NCI-H510A (cell line): ENCODE measurements at places on chromosomes 12 and 14.

DNA sequence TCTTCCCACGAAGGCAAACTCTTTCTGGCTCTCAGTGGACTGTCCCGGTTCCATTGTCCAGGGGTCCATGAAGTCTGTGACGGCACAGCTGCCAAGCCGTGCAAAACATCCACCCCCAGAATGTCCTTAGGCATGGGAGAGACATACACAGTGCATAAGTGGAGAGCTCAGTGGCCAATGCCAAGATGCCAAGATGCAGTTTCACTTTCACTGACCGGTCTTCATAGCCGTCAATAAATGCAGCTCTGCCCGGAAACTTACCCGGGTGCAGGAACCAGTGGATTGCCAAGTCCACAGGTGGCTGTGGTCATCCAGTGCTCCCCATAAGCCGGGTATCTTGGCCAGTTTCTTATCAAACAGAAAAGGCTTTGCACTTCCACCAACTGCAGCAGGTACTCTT is 162.3 kb downstream of the PTCSC3 start:
- DNase-seq: no peak

- DNase-seq: no peak
Observed at GRCh38 chr14:94455928-94456327, 3.3 kb upstream of the SERPINA11 start.

DNA sequence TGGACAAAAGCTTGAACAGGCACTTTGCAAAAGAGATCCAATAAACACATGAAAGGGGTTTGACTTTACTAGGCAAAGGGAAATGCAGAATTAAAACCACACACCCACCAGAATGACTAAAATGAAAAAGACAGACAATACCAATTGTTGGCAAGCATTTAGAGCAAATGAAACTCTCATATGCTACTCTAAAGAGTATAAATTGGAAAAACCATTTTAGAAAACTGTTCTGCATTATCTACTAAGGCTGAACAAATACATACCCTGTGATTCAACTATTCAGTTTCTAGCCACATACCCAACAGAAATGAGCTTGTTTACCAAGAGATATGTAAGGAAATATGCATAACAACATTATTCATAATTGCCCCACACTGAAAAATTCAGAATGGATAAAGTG is 8.5 kb upstream of the IL22 start:
- DNase-seq: no peak

- no peak for DNase-seq
Observed at GRCh38 chr12:111426344-111427185, 20.8 kb downstream of the SH2B3 start.

- DNase-seq: no peak
Observed at GRCh38 chr12:78959556-78959955, 95.0 kb downstream of the SYT1 start.

DNA sequence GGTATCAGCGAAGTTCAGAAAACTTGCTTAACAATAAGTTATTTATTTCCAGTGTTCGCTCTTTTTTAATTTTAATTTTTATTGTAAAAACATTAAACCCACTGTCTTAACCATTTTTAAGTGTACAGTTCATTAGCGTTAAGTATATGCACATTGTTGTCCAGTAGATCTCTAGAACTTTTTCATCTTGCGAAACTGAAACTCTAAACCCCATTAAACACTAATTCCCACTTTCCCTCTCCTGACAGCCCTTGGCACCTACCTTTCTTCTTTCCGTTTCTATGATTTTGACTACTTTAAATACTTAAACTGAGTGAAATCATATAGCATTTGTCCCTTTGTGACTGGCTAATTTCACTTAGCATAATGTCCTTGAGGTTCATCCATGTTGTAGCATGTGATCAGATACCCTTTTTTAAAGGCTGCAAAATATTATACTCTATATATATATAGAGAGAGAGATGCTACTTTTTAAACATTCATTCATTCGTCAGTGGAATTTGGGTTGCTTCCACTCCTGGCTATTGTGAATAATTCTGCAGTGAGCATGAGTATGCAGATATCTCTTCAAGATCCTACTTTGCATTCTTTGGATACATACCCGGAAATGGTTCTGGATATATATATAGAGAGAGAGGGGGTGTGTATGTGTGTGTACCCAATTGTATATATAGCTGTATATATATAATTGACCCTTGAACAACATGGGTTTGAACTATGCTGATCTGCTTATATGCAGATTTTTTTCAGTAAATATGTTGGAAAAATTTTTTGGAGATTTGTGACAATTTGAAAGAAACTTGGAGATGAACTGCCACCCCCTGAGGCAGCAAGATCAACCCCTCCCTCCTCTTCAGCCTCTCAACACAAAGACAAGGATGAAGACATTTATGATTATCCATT is 74.7 kb upstream of the EVL start:
- DNase-seq: no peak

GRCh38 chr12:56120158-56120846 is 2.2 kb downstream of the ZC3H10 start:
- DNase-seq: no peak

GRCh38 chr12:100339071-100339470 is 17.8 kb upstream of the SLC17A8 start:
- DNase-seq: no peak

- no peak for DNase-seq
Observed at GRCh38 chr12:103093499-103094106, 136.1 kb downstream of the ASCL1 start.

DNA sequence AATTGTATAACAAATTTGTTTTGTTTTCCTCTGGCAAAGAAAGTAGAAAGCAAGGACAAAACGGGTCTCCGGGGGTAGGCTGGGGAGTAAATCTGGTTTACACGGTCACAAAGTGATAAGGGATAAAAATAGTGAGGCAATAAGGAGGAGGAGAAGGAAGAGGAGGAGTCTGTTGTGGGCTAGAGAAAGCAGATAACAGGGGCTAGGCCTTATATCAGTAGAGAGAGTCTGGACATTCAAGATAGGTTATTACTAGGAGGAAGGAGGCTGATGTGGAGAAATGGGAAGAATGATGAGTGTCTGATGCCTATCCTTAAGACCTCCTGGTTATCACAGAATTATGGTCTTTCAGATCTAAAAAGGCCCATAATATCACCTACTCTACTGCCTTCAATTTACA is 83.2 kb upstream of the SSTR1 start:
- no peak for DNase-seq

DNA sequence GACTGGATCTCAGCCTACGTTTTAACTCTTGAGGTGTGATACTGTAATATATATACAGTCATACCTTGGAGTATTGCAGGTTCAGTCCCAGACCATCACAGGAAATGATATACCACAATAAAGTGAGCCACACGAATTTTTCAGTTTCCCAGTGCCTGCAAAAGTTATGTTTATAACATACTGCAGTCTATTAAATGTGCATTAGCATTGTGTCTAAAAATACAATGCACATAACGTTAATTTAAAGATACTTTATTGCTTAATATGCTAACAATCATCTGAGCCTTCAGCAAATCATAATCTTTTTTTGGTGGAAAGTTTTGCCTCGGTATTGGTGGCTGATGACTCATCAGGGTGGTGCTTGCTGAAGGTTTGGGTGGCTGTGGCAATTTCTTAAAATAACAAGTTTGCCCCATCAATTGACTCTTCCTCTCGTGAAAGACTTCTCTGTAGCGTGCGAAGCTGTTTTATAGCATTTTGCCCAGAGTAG is 18.9 kb downstream of the PYROXD1 start:
- no peak for DNase-seq

- no peak for DNase-seq
Observed at GRCh38 chr12:113673458-113674238, 202.0 kb upstream of the LHX5 start.

- no peak for DNase-seq
Observed at GRCh38 chr12:76270657-76271358, 77.4 kb downstream of the BBS10 start.

GRCh38 chr12:25155022-25155576 is 39.9 kb downstream of the DNAI7 start:
- no peak for DNase-seq

DNA sequence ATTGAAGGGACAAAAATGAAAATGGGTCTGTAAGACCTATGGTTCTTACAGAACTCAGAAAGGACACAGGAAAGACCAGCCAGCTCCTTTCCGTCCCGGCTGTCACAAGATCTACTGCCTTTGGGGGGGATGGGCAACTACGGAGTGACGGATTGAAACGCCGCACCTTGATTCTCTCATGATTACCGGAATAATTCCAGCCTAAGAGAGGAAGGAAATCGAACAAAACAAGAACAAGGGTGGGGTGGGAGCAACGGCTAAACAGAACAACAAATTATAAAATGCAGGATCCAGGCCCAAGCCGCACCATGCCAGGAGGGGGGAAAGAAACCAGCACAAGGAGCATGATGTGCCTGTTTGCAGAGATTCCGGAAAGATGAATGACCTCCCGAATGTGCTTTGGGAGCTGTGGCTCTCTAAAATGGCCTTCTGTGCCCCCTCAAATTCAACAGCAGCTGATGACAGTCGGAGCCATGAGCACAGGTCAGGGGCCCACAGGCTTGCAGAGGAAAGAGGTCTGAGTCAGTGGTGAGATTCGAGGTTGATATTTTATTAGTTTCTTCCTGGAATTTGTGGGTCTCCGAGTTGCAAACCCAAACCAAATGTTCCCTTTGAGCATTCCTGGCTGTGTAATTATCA is 72.1 kb downstream of the SPRING1 start:
- no peak for DNase-seq

- no peak for DNase-seq
Observed at GRCh38 chr14:65627315-65627714, 214.8 kb downstream of the FUT8 start.

GRCh38 chr12:114626-115211 is 48.2 kb downstream of the IQSEC3 start:
- DNase-seq: no peak

DNA sequence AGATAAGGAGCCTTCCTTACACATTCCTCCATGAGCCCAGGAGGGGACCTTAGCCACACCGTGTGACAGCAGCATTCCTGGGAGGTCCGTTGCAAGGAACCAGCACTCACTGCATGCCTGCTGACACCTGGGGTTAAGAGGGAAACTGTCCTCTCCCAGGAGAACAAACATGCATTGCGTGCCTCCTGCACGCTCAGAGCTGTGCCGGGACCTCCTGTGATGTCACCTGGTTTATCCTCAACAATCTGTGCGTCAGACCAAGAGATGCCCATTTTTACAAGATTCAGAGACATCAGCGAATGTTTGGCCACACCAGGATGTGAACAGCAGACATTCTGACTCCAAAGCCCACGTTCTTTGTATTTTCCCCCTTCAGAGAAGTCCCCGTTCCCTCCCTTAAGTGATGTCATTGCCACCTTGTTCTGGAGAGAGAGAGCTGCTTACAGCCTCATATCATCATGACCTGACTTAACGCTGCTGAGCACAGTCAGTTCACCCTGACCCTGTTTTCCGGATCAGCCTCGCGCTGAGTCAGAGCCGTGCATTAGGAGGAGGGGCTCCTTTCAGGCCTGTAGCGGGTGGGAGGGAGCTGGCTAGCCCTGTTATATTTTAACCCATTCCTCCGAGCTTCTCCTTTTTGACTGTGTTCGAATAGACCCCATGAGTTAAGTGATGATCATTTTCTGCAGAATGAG is 36.2 kb downstream of the TMEM120B start:
- DNase-seq: no peak

DNA sequence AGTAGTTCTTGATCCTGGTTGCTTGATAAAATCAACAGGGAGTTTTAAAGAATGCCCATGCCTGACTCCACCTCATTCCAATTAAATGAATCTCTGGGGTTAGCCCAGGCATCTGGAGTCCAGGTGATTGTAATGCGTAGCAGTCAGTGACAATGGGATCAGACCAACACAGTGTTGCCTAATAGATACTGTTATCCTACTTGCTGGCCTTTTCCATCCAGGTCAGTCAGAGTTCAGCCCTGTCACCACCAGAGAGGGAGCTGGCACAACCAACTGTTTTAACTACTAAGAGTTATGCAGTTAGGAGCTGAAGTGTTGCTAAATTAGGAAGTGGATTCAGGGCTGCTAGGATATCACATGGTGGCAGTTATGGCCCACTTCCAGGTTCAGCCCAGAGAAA is 107.1 kb downstream of the GPR135 start:
- no peak for DNase-seq

DNA sequence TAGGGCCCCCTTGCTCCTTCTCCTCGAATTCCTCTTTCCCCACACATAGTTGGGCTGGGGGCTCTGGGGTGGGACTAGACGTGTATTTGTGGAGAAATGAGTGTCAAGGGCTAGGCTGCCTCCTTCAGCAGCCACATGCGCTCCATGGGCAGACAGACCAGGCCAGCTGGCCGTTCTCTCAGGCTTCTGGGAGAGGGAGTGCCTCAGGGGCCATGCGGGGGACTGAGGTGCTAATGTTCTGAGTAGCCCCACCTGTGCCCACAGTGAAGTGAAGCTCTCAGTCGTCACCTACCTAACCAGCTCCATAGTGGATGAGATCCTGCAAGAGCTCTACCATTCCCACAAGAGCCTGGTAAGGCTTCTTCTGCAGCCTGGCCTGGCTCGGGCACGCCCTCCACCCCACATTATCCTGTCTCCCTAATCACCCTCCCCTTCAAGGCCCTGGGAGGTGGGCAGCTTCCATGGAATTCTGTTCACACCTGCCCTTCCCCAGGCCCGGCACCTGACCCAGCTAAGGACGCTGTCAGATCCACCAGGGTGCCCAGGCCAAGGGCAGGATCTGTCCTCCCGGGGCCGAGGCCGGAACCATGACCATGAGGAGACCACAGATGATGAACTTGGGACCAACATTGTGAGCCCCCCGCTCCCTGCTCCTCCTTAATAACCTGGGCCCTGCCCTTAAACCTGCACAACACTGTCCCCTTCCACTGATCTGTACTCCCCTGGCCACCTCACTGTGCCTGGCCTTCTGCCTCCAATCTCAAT is 9.0 kb upstream of the CPNE6 start:
- DNase-seq: no peak

GRCh38 chr14:104252256-104253215 is 114.1 kb downstream of the KIF26A start:
- no peak for DNase-seq

DNA sequence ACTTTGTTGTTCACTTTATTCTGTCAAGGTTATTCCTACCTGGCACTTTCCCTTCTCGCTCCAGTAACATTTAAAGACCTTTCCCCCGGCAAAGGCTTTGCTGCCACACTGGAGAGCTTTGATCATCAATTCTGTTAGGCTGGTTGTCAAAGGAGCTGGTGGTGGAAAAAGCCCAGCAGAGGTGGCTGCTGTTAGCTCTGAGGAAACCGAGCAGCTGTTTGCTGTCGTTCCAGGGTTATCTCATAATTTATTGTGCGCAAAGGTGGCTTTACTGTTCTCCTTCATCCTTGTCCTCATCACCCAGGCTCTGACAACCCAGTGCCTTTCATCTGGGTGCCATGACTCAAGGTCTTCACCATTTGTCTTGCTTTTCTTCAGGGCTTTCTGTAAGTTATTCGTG is 38.2 kb upstream of the CRADD start:
- DNase-seq: no peak

DNA sequence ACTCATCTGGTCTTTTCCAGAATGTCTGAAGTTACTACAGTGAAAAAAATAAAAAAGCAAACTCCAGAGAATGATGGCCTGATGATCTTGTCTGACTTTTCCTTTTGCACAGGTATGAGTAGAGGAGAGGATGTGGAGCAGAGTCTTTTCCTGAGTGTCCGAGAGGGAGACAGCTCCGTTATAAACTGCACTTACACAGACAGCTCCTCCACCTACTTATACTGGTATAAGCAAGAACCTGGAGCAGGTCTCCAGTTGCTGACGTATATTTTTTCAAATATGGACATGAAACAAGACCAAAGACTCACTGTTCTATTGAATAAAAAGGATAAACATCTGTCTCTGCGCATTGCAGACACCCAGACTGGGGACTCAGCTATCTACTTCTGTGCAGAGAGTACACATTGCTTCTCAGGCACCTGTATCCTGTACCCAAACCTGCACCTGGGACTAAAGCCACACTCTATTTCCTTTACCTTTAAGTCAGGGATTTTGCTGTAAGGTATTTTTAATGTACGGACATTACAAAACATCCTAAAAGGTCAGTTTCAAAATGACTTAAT is 75.8 kb upstream of the OR4E1 start:
- no peak for DNase-seq
